MM.1S (cell line): ENCODE measurements at places on chromosomes 5 and 9.
A peak's percentile ranks its signal among the peaks of the same experiment; 100 is the strongest.

DNA sequence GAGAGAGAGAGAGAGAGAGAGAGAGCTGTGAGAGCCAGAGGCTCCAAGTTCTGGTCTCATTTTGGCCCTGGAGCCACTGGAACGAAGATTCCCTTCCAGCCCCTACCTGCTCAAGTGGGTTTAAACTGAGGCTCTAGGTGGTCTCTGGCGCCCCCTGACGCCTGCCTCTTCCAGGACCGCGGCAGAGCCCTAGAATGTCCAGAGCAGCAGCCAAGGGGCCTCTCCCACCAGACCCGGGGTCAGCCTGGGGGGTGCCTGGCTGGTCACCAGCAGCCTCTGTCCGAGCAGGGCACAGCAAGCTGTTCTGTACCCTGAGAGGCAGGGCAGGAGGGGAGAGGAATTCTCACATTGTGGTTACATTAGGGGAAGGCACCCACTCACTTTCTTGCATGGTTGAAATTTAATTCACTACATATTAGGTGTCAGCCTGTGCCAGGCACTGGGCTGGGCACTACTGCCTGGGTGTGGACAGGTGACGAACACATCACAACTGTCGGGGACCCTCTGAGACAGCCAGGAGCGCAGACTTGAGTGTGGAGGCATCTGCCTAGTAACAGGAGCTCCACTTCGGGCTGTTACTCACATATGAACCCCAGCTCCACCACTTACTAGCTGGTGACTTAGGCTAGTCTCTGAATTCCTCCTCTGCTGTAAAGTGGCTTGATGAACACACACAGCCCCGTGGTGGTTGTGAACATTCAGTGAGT, 44.5 kb downstream of the AMBP start:
- DNase-seq: no peak

- DNase-seq: no peak
Measured at GRCh38 chr5:134139891-134140469, 25.5 kb downstream of the TCF7 start.

DNA sequence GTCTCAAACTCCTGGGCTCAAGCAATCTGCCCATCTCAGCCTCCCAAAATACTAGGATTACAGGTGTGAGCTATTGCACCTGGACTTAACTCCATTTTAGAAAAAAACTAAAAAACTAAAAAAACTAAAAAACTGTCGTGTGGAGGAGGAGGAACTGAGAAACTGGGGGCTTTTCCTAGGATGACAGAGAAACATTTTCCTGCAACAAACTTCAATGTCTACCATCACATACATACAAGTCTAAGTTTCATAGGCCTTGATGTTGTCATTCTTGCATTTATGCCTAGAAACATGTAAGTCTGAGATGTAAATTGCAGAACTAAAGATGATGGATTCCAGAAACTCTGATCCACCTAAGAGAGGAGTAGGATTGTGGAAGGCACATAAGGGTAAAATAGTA, 556.8 kb downstream of the RAB3C start:
- DNase-seq: no peak

DNA sequence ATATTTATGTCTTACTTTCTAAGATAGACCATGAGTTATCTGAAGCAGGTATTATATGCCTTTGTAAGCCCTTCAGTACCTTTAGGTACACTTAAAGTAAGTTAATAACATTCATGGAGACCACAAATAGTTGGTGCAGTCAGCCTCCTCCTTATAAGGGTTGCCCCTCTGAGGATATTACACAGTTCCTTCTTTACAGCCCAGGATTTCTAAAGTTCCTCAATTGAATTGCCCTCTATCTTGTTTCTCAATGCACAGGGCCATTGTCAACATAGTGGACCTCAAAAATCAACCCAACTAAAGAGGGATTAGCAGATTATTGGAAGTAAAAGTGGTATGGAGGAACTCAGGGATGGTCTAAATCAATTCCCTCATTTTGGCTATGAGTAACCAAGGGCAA, 50.3 kb downstream of the HMHB1 start:
- DNase-seq: no peak

DNA sequence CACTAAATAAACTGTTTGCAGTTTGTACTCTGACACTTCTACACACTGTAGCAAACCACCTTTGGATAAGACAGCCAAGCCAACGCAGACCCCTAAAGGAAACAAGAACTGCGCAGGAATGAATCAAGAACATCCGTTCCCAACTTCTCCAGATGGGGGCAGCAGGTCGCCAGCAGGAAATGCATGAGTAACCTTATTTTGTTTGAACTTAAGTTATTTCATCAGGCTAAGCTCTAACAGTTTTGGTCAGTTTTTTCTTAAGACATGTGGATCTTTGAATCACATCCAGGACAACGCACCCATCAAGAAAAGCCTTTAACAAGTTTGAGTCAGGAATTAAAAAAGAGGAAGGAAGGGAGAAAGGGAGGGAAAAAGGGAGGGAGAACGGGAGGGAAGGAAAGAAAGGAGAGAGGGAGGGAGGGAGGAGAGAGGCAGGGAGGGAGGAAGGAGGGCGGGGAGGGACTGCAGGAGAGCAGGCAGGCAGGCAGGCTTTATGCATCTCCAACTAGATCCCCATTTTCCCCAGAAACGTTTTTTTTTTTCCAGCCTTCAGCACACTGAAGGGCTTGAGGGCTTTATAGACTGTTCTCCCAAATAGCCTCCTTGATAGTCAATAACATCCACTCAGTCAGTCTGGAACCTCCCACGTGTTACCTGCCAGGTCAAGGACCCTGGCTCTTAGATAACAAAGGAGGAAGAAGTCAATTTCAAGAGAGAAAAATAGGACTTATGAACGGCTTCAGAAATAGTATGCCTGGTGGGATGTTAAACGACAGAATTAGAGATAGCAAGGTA, 22.2 kb downstream of the BHMT start:
- DNase-seq: peak; percentile 69

GRCh38 chr5:175466700-175467318, 11.6 kb upstream of the SFXN1 start:
- no peak for DNase-seq

DNA sequence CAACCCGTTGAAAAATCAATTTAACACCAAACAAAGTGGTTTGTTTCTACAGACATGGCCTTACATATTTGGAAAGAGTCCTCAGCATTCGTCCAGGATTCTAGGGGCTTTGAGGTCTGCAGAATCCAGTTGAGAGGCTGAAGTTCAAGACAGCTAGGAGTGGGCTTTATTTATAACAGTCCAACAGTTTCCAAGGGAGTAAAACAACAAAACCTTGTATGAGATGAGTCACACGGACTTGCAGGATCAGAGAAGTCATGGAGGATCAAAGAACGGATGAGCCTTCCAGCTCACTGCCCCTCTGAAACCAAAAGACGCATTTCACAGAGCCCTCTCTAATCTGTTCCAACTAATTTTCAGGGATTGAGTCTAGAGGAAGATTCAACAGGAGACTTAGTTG, 11.1 kb upstream of the ESM1 start:
- DNase-seq: no peak

- DNase-seq: no peak
Measured at GRCh38 chr5:115194676-115195075, 25.0 kb upstream of the TRIM36 start.

- no peak for DNase-seq
Measured at GRCh38 chr5:95976606-95977005, 15.0 kb upstream of the ELL2 start.
